ENCODE measurements at places on chromosomes 2 and 18. TPM values are rescaled to one million over a fixed set of nuclear protein-coding genes. Genes with fewer than 3 reads are reported as not detected.
A peak's percentile ranks its signal among the peaks of the same experiment; 100 is the strongest.

- no peak for DNase-seq
Measured at GRCh38 chr18:79634593-79635426, 44.8 kb upstream of the CTDP1 start.

- no peak for DNase-seq
Measured at GRCh38 chr2:150319085-150319484, 168.4 kb downstream of the RND3 start.

DNA sequence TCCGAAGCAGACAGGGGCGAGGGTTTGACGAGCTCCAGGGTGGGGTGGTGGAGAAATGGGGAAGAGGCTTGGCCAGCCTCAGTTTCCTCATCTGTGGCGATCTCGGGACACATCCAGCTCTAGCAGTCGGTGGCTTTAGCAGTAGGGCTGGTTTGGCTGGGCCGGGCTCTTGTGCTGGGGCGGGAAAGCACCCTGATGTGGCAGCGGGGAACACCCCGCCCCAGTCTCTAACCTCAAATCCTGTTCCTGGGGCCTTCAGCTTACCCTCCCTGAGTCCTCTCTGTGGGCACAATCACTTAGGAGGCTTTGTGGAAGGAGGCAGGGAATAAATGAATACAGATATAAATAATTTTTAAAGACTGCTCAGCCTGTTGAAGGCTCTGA is 26.5 kb upstream of the MCFD2 start:
- peak; percentile 12 for DNase-seq

DNA sequence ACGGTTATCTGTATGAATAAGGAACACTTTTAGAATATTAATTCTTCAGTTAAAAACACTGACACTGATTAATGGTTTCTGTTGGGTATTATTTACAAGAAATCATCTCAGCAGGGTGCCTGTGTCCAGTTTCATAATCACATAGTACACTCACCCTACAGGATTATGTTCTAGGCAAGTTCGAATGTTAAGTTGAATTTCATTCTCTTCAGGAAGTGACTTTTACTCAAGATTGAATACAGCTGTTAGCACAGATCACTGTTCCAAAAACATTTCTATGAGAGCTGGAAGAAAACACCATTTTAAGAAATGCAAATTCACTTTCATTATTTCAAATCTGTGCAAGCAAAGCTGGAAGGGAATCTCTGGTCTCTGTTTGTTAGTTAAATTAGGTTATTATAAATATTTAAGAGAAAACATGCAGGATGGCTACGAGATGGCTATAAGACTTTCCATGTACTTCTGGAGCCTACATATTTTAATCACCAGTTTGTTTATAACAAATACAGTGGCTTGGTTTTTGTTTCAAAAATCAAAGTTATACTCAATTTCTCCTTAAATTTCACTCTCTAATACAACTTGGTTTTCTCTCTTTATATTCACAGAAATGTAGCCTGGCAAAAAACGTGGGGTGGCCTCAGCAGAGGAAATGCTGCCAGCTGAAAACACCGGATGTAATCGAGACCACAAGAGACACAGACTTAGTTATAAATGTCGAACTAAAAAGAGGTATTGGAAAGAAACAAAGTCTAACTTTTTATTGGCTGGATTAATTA is 65.8 kb downstream of the RBMS1 start:
- peak; percentile 67 for DNase-seq

DNA sequence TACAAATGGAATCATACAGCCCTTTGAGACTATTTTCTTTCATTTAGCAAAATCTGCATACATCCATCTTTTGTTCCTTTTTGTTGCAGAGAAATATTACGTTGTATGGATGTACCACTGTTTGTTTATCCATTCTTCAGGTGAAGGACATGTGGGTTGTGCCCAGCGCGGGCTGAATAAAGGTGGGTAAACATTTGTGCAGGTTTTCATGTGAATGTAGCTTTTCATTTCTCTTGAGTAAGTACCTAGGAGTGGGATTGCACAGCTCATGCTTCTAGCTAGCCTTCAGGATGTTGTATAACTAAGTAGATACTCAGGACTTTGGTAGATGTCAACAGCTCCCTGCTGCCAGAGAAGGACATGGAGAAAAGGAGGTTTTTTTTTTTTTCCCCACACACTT is 50.6 kb upstream of the SPRED2 start:
- no peak for DNase-seq

DNA sequence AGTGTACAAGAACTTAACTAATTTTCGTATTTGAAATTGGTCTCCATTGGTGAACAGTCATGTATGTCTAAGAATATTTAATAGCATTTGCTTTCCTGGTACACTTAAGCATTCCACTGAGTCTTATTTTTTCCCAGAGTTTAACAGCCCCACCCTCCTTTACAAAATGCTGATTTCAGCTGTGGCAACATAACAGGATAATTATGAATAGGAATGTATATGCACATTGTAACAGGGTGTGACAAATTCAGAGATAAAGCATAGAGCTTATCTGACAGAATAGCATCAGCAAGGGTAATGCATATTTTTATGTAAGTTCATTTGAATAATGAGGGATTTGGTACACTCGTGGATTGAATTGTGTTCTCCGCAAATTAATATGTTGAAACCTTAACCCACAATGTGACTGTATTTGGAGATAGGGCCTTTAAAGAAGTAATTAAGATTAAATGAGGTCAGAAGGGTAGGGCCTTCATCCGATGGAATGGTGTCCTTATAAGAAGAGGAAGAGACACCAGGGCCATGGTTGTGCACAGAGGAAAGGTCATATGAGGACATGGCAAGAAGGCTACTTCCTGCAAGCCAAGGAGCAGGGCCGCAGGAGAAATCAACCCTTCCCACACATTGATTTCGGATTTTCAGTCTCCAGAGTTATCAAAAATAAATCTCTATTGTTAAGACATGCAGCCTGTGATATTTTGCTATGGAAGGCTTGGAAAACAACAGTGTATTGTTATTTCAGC is 439.7 kb upstream of the CDH20 start:
- no peak for DNase-seq

- no peak for DNase-seq
Measured at GRCh38 chr2:44560941-44561340, 199.2 kb downstream of the CAMKMT start.

- no peak for DNase-seq
Measured at GRCh38 chr2:162072181-162072702, 1.8 kb downstream of the DPP4 start.

GRCh38 chr18:77250926-77251729 is 1.5 kb downstream of the GALR1 start:
- no peak for DNase-seq

DNA sequence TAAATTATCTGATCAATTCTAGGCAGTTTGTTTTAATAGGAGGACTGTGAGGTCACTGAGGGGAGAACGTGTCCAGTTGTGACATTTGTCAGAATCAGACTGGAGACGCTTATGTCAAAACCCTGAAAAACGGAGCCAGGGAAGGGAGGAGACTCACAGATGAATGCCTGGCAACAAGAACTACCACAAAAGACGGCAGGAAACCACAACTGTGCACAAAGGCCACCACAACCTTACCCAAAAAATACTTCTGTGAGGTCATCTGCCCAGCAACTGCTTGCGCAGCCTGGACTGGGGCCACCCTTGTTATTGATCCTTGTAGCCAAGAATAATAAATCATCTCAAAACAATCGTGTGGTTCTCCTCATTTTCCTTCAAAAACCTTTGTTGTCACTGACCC is 173.0 kb upstream of the ALKAL2 start:
- DNase-seq: no peak

DNA sequence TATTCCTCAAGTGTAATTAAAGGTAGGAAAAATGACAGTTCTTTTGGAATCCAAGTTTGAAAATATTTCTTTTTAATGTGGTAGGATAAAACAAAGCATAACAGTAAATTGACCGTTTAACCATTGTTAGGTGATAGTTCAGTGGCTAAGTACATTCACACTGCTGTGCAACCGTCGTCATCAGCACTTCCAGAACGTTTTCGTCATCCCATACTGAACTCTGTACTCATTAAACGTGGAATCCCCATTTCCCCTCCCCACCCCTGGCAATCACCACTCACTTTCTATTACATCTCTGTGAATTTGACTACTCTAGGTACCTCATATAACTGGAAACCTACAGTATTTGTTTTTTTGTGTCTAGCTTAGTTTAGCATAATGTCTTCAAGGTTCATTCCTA is 32.9 kb upstream of the FZD5 start:
- DNase-seq: no peak

- DNase-seq: no peak
Measured at GRCh38 chr2:184756885-184757284, 158.6 kb downstream of the ZNF804A start.

DNA sequence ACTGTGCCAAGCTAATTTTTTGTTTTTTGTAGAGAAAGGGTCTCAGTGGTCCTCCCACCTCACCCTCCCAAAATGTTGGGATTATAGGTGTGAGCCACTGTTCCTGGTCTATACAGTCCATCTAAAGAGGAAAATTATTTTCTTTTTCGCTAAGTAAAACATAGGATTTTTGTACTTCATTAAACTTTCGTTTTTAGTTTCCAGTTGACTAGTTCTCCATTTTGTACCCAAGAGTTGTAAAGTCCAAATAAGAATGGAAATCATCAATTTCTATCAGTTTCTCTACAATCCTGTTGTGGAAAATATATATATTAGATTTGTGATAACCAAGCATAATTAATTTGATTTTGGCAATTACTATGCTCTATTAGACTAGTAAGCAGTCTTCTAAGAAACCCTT is 156.4 kb downstream of the BABAM2 start:
- no peak for DNase-seq

GRCh38 chr18:111306-112014 is 46.9 kb upstream of the USP14 start:
- peak; percentile 58 for DNase-seq

- no peak for DNase-seq
Measured at GRCh38 chr2:2166881-2167280, 164.2 kb downstream of the MYT1L start.

DNA sequence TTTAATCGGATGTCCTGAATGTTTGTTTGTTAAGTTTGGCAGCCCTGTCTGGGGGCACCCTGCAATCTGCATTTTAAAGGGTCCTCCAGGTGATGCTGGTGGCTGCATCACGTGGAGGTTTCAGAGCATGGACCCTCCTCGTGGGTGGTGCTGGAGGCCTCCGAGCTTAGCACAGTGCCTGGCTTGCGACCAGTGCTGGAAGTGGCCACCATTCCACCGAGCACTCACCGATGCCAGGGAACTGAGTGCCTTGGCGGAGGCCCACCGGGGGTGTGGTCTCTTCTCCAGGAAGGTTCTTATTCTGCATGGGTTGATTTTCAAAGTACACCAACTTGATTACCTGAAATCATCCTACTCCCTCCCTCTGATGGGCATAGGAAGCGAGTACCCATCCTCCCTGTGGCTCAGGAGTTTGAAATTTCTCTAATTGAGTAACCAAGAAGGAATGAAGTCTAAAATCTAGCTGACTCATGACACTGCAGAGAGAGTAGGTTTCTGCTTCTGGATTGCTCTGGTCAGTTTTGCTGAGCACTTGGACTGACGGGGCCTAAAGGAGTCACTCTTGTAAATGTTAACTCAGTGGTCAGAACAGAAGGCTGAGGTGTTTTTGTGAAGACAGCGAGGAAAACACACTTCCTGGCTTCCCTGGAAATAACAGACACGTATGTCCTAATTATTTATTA is 58.1 kb upstream of the SLC66A3 start:
- DNase-seq: no peak

- no peak for DNase-seq
Measured at GRCh38 chr2:149744865-149745264, 157.3 kb upstream of the MMADHC start.

DNA sequence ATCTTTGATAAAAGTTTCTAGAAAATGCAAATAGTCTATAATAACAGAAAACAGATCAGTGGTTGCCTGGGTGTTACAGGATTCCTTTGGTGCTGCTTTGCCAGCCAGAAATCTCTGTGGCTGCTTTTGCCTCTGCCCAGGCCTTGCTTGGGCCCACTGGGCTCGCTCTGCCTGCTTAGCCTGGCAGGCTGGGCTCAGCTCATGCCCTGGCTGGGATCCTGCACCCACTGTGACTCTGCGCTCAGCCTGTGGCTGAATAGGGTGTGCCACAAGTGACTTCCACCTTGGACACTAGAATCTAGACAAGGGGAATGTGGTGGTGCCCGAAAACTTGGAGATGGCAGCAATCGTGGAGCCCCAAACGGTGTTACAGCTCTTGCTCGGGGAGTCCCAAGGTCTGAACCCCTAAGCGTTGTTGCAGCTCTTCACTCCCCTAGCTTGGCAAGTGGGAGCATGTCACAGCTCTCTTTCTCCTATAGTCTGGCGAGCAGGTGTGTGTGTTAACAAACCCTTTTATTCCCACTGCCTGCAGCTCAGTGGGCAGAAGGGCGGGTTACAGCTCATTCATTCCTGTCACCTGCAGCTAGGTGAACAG is 50.9 kb downstream of the FBXO48 start:
- no peak for DNase-seq

DNA sequence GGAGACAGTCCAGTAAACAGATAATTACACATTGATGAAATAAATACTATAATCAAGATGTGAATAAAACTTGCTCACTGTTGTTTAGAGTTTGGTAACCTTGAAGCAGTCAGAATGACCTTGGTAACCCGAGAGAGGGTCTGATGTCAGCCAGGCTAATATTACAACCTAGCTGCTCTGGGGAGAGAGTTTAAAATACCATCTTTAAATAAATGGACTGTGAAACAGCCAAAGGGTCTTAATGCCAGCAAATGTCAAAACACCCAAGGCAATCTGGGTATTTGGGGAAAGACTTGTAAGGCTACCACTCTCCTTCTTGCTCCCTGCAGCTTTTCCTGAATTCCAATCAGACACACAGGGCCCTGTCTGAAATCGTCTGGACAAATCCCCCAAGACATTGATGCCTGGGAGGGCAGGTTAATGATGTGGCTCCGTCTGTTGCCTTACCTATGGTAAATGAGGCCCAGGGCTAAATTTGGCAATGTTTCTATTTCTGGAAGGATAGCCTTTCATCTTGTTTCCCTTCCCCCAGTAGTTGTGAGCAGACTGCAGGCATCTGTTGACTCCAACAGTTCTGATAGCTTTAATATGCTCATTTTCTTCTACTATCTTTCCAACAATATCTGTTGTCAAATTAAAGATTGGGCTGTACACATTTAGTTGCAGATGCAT is 43.0 kb upstream of the ITGB6 start:
- DNase-seq: no peak

GRCh38 chr2:7108792-7109532 is 191.8 kb downstream of the RNF144A start:
- no peak for DNase-seq

DNA sequence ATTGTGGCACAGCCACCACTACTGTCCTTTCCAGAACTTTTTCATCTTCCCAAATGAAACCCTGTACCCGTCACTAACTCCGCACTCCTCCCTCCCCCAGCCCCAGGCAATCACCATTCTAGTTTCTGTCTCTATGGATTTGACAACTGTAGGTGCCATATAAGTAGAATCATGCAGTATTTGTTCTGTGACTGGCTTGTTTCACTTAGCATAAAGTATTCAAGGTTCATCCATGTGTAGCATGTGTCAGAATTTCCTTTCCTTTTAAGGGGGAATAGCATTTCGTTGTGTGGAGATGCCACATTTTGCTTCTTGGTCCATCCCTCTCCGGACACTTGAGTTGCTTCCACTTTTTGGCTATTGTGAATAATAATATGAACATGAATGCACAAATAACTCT is 842 bp upstream of the CKAP2L start:
- no peak for DNase-seq

- peak; percentile 46 for DNase-seq
Measured at GRCh38 chr18:3248658-3249359, 1.2 kb downstream of the MYL12A start.

Gene CYP27C1
- 13.0 TPM for polyA plus RNA-seq

Gene SERPINB10
- polyA plus RNA-seq: 0.31 TPM

Gene PPP3R1
- 58.5 TPM for polyA plus RNA-seq

Gene FN1
- polyA plus RNA-seq: 1,824 TPM

Gene SERPINB11
- polyA plus RNA-seq: not detected

Gene BARD1
- 10.8 TPM for polyA plus RNA-seq

Gene RND3
- polyA plus RNA-seq: 85.3 TPM

Data from right lung (tissue), 10 donors.